ENCODE measurements at places on chromosomes 13 and 19.
A peak's percentile ranks its signal among the peaks of the same experiment; 100 is the strongest.

GRCh38 chr19:45098521-45099466, 5.8 kb downstream of the PPP1R37 start:
- DNase-seq = peak; percentile 60

- no peak for DNase-seq
Observed at GRCh38 chr13:38624822-38625221, 62.1 kb upstream of the FREM2 start.

- peak; percentile 48 for DNase-seq
Observed at GRCh38 chr13:44451126-44451525, 77.5 kb downstream of the SERP2 start.

GRCh38 chr19:45059258-45059965, 16.9 kb downstream of the ZNF296 start:
- peak; percentile 56 for DNase-seq

DNA sequence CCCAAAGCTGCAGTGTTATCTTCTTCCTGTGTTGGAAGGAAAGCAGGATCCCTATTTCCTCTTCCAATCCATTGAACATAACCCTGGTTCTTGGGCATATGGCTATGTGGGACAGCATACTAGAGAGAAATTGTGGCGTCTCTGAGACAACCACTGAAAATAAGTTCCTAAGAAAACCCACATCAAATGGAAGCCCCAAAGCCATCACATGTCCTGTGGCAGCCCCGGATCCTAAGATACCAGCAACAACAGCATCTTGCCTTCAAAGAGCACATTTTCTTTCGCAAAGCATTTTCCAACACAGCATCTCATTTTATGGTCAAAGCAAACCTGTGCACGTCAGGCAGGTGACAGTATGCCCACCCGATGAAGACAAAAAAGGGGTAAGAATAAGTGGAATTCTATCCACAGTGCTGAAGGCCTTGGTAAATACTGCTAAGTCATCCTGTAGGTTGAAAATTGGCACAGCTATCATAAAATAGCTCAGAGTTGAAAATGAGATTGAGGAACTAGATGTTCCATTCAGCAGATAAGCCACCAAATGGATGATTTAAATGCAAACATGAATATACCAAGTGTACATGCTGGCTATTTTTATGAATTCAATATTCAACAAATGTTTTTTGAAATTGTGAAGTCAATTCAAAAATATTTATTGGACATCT, 232.2 kb downstream of the DLEU7 start:
- no peak for DNase-seq

DNA sequence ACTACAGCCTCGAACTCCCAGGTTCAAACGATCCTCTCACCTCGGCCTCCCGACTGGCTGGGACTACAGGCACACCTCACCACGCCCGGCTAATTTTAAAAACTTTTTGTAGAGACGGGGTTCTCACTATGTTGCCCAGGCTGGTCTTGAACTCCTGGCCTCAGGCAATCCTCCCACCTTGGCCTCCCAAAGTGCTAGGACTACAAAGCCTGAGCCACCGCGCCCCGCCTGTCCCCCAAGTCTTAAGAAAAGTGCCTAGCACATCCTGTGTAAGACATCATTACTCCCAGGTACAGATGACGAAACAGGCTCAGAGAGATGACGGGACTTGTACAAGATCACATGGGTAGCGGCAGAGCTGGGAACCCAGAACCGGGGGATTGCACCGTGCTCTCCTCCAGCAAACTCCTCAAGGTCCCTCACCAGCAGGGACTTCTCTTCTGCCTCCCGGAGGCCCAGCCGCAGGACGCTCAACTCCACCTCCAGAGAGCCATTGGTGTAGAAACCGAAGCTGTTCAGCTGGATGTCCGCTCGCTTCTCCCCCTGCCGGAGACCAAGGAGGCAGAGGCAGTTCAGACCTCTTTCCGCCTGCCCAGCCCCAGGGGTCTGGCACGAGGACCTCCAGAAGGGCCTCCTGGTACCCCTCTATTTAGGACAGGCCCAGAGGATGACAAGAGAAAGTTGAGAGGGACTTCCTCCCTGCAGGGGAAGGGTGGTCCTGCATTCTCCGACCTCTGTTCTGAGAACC, 1.0 kb downstream of the GPR108 start:
- peak; percentile 90 for DNase-seq

DNA sequence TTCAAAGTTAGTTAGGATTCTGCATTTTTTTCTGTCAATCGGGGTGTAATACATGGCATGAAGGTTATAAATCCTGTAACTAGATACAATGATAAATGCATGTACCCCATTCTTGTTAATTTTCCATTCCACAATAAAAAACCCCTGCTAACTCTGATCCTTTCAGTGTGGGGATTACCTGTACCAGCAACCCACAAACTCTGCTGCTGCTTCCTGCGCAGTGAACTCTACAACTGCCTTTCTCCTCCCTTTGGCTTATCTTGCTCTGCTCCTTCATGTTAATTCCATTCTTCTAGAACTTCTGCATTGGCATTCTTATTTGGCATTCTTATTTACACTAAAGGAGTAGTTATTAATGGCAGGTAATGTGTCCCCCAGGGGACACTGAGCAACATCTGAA, 273.1 kb downstream of the KLF12 start:
- DNase-seq = no peak

DNA sequence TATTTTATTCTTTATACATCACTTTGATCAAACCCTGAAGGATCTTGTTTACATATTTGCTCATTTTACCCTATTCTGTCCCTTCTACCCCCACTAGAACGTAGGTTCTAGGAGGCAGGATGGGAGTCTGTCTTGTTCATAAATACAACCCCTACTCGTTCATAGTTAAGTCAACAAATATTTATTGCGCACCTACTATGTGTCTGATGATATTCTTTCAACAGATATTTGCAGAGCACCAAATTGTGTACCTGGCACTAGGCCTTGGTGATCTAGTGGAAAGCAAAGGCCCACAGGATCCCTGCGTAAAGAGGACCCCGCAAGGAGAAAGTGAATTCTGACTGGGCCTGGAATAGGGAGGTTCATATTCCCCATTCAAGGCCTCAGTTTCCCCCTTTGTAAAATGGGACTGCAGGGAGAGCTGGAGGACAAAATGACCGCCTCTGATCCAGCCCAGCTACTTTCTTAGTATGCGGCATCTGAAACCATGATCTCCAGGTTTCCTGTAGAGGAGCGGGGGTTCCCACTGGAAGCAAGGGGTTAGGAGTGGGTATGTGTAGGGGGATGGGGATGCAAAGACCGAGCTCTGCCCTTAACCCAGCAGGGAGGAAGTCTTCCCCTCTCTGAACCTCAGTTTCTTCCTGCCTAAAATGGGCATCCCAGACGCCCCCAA, 534 bp upstream of the GEMIN7 start:
- DNase-seq = no peak

- peak; percentile 53 for DNase-seq
Observed at GRCh38 chr13:43387880-43388279, 364.5 kb downstream of the DNAJC15 start.

- DNase-seq = no peak
Observed at GRCh38 chr13:36142735-36143134, 11.6 kb upstream of the DCLK1 start.

DNA sequence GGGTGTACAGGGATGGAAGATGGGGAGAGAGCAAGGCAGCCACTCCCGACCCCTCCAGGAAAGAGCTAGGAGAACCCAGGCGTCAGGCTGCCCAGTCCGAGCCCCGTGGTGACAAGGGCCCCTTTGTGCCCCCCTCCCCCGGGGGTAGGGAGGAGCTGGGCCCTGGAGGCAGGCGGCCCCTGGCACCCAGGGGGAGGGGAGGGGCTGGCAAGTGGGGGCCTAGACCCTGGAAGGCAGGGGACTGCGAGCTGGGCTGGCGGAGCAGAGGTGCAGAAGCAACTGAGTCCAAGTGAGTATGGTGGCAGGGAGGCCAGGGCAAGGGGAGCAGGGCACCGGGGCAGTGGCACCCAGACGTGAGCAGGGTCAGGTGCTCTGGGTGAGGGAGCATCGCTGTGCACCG, at the start of gene MAG:
Gene MAG, plus strand, starts transcription at position 246 of the 400 bp plus-strand sequence. CDS start 3,248 bp downstream, outside the sequence.
- DNase-seq = no peak

DNA sequence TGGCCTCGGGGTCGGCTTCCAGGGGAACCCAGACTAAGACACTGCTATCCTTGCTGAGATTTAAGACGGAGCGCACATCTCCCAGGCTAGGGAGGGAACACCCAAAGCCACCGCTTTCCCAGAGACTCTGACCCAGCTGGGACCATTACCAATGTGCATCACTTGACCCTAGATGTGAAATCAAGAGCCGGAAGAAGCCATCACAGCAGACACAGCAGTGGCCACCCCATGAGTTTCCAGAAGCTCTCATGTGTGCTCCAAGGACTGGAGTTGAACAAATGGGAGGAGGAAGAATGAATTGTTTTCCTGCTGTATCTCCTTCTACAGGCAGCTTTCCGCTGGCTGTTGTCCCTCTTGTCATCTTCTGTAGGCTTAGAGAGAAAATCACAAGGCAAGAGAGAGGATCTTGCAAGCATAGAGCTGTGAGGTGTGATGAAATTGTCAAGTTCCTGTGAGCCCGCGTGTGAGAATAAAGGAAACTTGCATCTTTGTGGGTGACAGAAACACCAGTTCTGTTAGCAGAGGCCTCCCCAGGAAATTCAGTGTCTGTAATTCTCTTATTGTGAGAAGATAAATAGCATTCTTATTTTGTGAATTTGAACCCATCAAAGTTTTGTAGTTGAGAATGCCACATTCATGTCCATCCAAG, 711.8 kb downstream of the UQCRFS1 start:
- no peak for DNase-seq

DNA sequence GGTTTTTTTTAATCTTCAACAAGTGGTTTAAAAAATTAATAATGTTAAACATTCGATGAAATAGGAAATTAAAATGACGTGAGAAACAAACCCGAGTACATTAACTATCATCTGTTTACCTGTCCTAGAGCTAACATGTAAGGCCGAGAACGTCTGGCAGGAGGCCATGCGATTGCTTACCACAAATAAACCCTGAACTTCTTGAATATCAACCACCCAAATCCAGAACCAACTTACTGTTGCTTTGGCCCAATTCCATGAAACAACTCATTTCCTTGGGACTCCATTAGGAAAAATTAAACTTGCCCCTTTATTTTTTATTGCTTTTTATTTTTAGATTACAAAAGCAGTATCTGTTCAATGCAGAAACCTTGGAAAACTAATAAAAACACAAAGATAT, 228.9 kb upstream of the IRS2 start:
- no peak for DNase-seq

- no peak for DNase-seq
Observed at GRCh38 chr13:40597735-40598365, 68.6 kb downstream of the FOXO1 start.

DNA sequence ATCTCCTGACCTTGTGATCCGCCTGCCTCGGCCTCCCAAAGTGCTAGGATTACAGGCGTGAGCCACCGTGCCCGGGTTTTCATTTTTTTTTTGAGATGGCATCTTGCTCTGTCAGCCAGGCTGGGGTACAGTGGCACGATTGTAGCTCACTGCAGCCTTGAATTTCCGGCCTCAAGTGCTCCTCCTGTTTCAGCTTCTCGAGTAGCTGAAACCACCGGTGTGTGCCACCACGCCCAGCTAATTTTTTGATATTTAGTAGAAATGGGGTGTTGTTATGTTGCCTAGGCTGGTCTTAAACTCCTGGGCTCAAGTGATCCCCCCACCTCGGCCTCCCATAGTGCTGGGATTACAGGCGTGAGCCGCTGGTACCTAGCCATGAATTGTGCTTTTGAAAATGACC, 5.9 kb downstream of the ADAT3 start:
- DNase-seq = no peak

GRCh38 chr13:48265217-48265815, 32.3 kb downstream of the ITM2B start:
- peak; percentile 10 for DNase-seq

- DNase-seq = no peak
Observed at GRCh38 chr13:30313311-30313710, 6.0 kb upstream of the KATNAL1 start.

- peak; percentile 94 for DNase-seq
Observed at GRCh38 chr19:1860042-1860775, 3.2 kb downstream of the KLF16 start.

GRCh38 chr13:41643507-41643906, 186.2 kb downstream of the RGCC start:
- no peak for DNase-seq

- DNase-seq = no peak
Observed at GRCh38 chr13:31749929-31750328, 10.6 kb downstream of the RXFP2 start.

DNA sequence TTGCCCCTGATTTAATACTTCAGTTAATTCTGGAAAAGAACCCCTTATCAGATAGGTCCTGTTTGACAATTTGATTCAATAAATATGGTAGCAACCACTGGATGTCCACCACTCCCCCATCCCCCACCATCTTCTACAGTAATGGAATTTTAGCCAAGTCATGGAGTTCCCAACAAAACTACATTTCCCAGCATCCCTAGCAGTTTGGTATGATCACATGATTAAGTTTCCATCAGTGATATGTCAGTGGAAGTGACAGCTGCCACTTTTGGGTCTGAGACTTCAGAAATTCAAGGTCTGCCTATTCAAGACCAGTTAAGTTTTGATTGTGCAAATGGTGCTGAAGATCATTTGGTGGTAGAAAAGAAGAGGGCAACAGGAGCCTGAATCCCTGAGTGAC, 85.5 kb downstream of the CACNA1A start:
- DNase-seq = no peak
